ENCODE measurements at places on chromosomes 7 and 10.
A peak's percentile ranks its signal among the peaks of the same experiment; 100 is the strongest.

DNA sequence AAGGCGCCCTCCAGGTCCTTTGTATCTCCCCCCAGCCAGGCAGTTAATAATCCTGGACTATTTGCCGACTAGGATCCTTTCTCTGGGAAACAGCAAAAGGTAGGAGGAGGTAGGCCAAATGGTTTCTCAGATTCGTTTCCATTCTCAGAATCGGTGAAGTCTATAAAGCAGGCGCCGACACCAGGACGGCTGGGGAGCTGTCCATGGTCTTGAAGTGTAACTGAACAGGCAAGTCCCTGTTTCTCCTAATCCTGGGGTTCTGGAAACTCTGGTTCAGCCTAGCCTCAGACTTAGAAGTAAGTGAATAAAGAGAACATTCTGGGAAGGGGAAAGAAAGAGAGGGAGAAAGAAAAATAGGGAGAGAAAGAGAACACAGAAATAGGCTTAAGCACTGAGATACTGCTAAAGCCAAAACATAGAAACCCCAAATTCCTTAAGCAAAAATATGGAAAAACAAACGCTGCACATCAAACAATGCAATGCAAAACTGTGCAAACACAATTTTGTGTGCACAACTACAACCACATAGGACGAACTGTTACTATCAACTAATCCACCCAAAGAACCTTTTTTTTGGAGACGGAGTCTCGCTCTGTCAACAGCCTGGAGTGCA lies 11.1 kb upstream of the INA start:
- no peak for DNase-seq

- no peak for DNase-seq
These were observed 17.4 kb downstream of the ADAMTS14 start for GRCh38 chr10:70689661-70690060.

DNA sequence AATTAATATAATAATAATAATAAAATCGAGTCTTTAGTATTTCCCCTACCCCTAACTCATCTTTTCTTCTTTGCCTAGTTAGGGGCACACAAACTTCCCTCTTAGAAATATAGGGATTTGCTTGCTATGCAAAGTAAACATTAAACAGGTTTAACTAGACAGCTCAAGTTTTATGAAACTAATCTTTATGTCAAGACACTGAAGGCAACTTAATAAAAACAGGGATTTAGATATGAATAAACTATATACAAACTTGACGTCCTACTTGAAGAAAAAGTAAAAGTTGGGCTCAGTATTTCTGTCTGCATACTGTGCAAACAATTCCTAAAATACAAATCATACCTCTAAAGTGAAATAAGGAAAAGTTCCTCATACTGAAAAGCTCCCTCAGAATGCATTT lies 52.1 kb upstream of the CAV2 start:
- DNase-seq: no peak

DNA sequence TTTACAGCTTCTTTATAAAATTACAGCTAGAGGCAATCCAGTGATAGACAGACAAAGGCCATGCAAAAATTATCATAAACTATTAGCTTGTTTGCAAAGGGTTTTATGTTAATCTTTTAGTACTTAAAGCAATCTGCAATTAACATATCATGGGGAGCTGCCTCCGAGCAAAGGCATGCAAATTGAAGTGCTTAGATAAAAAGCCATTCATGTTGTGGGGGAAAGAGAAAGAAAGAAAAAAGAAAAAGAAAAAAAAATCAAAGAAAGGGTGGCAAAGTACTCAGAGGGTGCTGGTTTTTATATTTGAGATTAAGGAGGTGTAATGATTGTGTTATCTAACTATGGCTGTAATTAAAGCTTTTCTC lies 799.5 kb downstream of the LRMDA start:
- DNase-seq: no peak

- no peak for DNase-seq
These were observed 35.8 kb upstream of the GRID1 start for GRCh38 chr10:86402283-86402941.

DNA sequence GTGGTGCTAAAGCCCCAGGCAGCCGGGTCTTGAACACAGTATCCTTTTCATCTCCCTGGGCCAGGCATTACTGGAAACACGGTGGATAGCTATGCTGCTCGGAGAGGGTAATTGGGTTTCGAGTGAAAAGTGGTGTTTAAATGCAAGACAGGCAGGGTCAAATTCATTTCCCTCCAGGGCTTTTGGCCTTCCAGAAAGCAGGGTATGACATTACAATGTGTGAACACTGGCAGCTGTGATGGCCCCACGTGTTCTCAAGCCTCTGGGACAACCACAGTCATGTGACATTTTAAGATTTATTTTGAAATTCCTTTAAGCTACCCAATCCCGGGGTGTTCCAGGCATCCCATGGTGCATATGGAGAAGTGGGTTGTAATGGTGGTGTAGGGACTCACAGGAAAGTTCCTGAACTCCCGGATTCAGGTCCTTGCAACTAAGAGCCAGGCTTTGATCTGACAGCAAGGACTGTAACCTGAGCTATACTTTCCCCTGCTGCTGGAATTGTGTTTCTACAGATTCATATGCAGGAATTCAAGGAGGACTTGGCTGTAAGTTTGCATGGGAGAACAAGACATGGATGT lies 46.8 kb downstream of the INSYN2A start:
- no peak for DNase-seq

DNA sequence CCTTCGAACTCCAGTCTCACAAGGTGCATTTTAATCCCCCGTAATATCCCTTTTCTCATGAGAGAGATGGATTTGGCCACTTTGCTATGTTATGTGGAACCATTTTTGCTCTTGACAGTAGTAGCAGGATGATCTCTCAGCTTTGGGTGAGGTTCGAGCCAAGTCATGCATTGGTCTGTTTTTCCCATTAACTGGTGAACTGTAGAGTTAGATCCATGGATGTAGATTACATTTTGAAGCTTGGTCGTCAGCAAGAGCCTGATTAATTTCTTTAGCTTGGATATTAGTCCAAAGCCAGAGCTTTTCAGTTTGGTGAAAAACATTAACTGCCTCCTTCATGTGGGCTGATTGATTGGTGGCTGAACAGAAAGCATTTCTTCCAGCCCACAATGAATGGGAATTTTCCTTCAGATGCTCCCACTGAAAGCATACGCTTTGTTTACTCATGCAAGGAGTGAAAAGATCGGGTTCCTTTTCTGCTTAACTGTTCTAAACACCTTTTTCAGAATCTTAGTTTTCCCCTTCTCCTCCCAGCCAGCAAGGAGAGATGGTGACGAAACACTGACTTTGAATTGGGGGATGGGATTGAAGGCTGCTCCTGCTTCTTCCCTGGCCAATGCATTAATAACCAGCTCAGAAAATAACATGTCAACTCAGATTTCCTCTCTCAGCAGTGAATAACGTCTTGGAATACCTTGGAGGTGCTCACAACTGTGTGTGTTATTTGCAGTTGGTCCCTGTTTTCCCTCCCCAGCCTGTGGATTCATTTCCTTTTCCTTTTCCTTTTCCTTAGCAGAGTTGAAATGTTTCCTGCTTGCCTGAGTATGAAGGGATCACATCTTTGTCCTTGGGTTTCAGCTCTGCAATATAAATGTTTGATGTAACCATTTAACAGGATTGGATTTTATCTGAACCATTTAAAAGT lies 351.8 kb upstream of the FZD8 start:
- no peak for DNase-seq

- DNase-seq: peak; percentile 20
These were observed 1.4 kb downstream of the RHEB start for GRCh38 chr7:151518105-151518946.

GRCh38 chr7:12731775-12732174 lies 44.3 kb downstream of the ARL4A start:
- DNase-seq: no peak

GRCh38 chr10:49650724-49651034 lies 28.8 kb upstream of the C10orf53 start:
- DNase-seq: no peak

Measured in activated CD8-positive, alpha-beta memory T cell treated with anti-CD3 and anti-CD28 coated beads for 4 hours (primary cell).